ENCODE measurements at places on chromosomes 13 and 19.
A peak's percentile ranks its signal among the peaks of the same experiment; 100 is the strongest.

GRCh38 chr13:114063545-114064449, 68.6 kb downstream of the RASA3 start:
- DNase-seq = no peak

GRCh38 chr13:41029629-41030028, 10.5 kb upstream of the ELF1 start:
- no peak for DNase-seq

DNA sequence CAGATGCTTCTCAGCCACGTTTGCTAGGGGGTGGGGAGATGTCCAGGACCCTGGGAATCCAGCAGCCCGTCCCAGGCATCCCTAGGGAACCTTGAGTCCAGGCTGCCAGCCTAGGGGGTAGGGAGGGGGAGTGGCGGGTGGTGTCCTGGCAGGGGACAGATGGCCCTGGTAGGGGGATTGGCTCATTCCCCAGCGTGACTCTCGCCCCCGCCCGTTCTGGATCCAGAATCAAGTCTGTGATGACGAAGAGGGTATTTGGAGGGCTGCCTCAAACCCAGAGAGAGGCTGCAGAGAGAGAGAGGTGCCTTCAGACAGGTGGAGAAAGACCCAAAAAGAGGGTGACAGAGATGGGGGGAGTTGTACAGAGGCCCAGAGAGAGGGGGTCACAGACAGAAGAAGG, 4.1 kb downstream of the SLC17A7 start:
- DNase-seq = no peak

DNA sequence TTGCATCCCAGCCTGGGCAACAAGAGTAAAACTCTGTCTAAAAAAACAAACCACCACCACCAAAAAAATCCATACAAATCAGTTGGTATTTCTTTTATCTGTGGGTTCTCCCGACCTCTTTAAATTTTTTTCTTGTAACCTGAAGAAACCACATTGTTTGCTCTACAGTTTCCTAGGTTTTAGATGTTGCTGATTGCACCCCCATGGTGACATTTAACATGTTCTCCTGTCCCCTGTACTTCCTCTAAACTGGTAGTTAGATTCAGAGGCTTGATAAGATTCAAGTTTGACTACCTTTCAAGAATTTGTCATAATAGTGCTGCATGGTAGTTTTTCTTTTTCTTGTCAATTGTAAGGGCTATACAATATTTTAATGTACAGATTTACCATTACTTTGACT, 24.0 kb downstream of the ALG5 start:
- DNase-seq = no peak

DNA sequence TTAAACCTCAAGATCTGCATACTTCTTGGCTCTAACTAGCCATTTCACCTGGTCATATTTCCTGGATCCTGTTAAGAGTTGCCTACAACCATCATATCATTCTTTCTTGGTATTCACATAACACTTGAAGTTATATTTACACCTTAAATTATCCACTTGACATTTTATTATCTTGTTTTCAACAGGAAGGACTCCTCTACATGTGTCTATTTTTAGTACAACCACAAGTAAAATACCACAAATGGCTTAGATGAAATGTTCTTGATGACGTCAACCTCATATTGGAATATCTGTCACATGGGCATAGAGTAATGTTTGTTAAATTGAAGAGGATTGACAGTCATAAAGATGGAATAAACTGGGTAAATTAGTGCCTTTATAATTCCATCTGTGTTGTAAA, 9.4 kb downstream of the PCDH20 start:
- no peak for DNase-seq

- DNase-seq = no peak
Measured at GRCh38 chr13:111387026-111387871, 66.8 kb downstream of the TEX29 start.

DNA sequence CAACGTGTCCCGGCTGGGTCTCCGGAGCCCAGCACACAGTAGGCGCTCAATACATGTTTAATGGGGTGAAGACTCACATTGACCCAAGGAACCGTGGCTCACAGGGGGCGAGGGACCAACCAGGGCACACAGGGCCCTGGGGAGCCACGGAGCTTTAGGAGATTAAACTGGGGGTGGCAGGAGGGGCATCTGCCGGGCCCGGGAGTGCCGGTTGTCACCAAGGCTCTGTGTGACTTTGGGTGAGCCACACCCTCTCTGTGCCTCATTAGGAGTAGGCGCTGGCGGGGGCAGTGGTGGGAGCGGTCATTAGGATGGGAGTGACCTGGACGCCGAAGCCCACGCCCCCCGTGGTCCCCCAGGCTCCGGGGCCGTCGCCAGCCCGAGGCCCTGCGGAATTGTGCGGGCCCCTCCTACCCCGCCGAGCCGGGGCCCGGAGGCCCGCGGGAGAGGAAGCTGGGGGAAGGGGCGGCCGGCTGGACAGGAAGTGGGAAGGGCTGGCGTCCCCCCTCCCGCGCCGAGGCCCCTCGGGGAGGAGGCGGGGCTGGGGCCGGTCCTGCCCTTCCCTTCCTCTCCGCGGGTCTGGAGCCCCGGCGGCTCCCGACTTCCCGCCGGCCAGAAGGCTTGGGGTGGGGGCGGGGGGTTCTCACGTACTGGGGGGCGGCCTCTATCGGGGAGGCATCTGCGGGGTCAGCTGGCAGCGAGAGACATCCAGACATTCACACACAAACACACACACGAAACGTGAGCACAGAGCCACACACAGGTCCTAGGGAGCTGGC, 1.8 kb upstream of the SSBP4 start:
- DNase-seq = no peak

GRCh38 chr19:48511321-48511731, 309 bp downstream of the LMTK3 start:
- DNase-seq = peak; percentile 10

- peak; percentile 40 for DNase-seq
Measured at GRCh38 chr19:495402-496111, 729 bp upstream of the MADCAM1 start.

GRCh38 chr19:13104360-13104847, 1.7 kb upstream of the LYL1 start:
- DNase-seq = peak; percentile 66

GRCh38 chr19:29056535-29056934, 156.4 kb downstream of the UQCRFS1 start:
- DNase-seq = no peak

GRCh38 chr13:77415253-77416071, 88.6 kb upstream of the MYCBP2 start:
- DNase-seq = no peak

GRCh38 chr13:34941436-34941834, 635 bp upstream of the NBEA start:
- DNase-seq = no peak

- DNase-seq = no peak
Measured at GRCh38 chr13:59906413-59907049, 257.2 kb downstream of the DIAPH3 start.

DNA sequence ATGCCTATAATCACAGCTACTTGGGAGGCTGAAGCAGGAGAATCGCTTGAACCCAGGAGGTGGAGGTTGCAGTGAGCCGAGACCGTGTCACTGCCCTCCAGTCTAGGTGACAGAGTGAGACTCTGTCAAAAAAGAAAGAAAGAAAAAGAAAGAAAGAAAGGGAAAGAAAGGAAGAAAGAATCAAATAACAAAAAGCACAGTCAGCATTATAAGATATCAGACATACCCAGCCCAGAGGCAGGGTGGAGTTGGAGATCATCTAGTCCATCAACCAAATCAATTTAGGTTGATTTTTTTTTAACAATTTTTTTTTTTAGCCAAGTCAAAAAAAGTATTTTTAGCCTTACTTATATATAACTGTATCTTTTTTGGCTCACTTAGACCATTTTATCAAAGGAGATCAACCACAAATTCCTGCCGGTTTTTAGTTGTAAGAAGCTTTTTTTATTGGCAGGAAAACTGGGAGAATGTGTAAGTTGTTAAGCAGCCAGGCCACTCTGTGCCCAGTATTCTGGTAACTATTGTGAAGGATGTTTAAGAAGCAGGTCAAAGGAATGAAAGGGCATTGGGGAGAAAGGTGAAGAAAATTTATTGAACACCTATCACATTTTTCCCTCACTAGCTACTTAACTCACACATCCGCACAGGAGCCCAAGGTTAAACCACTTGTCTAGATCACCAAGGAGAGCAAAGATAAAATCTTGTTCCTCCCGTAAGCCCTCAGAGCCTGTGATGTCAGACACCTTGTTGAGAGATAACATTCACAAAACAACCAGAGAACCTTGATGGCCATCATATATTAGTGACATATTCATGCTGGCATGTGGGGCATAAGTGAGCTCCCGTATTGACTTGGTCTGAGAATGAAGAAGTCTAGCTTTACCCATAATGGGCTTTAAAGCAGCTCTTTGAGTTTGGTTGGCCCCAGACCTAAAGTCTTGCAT, 91.8 kb downstream of the COL4A2 start:
- DNase-seq = no peak

GRCh38 chr13:99085139-99085807, 107.4 kb upstream of the DOCK9 start:
- no peak for DNase-seq

GRCh38 chr13:37068962-37069361, 9.5 kb upstream of the SUPT20H start:
- no peak for DNase-seq

DNA sequence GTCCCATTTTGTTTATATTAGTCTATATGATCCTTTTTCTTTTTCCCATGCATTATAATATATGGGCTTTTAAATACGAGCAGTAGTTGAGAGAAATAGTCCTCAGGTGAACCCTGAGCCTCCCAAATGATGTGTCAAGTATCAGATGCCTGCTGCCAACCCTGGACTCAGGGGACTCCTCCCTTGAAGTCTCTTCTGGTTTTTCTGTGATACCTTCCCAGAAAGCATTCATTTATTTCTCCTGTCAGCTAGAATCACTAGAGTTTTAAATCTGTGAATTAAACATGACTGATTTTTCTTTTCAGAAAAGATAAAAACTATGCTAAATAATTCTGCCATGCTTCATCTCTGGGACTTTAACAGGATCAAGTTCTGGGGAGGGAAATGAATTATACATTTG, 184.6 kb downstream of the LIG4 start:
- no peak for DNase-seq

DNA sequence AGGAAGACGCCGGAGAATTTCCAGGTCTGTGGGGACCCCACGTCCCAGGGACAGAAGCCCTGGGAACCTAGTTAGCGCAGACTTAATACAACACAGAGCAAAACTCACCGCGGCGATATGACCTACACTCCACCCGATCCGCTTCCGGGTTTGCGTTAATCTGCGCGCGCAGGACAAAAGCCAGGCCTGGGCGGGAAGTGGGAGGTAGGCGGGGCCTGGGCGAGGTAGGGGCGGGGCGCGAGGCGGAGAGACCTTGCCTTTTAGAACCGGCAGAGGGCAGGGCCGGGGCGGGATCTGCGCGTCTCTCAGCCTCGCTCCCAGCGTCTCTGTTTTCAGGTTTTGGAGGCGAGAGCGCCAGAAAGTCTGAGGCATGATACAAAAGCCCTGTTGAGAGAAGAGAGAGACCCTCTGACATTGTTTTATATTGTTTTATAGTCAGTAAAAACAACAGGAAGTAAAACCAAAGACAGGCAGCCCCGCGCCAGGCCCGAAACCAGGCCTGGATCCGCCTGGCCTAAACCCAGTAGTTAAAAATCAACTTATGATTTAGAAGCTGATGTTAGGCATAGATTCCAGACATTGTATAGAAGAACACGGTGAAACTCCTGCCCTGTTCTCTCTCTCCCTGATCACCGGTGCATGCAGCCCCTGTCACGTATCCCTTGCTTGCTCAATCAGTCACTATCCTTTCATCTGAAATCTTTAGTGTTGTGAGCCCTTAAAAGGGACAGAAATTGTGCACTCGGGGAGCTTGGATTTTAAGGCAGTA, at the start of gene ZNF611:
Gene ZNF611, minus strand, starts transcription at position 152 of the 769 bp plus-strand sequence. CDS start 19,150 bp downstream, outside the sequence.
- peak; percentile 100 for DNase-seq

GRCh38 chr13:76663592-76664335, 222.4 kb downstream of the KCTD12 start:
- DNase-seq = no peak

DNA sequence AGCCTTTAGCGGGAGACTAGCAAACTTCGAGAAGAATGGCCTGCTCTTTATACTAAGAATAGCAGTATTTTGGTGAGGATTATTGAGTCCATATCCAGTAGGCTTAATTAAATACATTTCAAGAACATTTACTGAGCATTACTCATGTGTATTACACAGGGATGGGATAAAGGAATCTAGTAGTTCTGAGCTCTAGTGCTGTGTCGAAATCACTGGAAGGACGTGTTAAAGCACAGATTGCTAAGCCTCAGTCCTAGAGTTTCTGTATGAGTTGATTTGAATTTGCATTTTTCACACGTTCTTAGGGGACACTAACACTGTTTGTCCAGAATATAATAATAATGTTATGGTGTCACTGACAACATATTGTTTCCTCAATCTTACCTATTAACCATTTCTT, 9.0 kb downstream of the ZNF302 start:
- DNase-seq = no peak

DNA sequence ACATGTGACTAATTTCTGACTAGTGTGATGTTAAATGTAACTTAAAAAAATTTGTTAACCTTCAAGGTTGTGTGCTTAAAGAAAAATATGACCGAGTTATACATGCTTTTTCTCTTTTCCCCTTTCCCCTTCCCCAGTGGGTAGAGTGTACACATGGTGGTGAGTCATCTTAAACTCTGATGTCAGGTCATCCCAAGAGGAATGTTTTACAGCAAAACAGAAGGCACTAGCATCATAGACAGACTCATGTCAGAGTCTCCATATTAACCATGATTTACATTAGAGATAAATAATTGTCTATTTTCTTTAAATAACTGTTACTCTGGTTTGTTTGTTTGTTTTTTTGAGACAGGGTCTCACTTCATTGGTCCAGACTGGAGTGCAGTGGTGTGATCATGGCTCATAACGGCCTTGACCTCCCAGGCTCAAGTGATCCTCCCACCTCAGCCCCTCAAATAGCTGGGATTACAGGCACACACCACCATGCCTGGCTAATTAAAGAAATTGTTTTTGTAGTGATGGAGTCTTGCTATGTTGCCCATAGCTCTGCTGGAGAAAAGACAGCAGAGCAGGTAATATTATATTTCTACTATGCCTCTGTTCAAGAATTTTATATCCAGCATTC, 160.4 kb upstream of the PCDH9 start:
- DNase-seq = no peak

DNA sequence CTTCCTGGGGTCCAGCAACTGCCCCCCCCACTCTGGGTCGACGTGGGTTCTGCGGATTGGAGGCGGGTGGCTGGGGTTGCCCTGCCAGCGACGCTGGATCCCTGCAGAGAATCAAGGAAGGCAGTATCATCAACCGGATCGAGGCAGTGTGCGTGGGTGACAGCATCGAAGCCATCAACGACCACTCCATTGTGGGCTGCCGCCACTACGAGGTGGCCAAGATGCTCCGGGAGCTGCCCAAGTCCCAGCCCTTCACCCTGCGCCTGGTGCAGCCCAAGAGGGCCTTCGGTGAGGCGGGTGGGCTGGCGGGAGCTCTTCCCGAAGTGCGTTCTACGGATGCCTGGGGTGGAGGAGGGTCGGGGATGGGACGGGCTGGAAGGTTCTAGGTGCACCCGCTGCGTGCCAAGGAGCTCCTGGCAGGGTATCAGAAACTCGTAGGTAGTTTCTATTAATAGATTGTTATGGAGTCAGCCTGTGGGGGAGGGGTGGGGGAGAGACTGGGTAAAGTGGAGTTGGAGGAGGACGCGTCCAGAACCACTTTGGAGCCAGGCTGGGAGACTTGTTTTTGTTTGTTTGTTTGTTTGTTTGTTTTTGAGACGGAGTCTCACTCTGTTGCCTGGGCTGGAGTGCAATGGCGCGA, 1.5 kb downstream of the GIPC3 start:
- no peak for DNase-seq

GRCh38 chr13:49629947-49630346, 1.6 kb downstream of the ARL11 start:
- no peak for DNase-seq

Measured in stimulated activated CD4-positive, alpha-beta T cell treated with anti-CD3 and anti-CD28 coated beads, Interleukin-4, amount 100 ng/mL, for 24 hours (primary cell).